ENCODE measurements at places on chromosomes 7 and 10. TPM values are rescaled to one million over a fixed set of nuclear protein-coding genes. Genes with fewer than 3 reads are reported as not detected.

The CPN1 gene
- not detected for total RNA-seq

The PLPP4 gene
- total RNA-seq: 4.3 TPM

The ZNF3 gene
- total RNA-seq: 23.4 TPM

The HEPACAM2 gene
- not detected for total RNA-seq

The GTF2IRD2 gene
- total RNA-seq: 6.3 TPM

The HMX3 gene
- total RNA-seq: not detected

The LIPK gene
- not detected for total RNA-seq

The KBTBD2 gene
- total RNA-seq: 36.4 TPM

The C10orf105 gene
- under 0.01 TPM for total RNA-seq

The JCAD gene
- 8.0 TPM for total RNA-seq

The MACC1 gene
- 0.50 TPM for total RNA-seq

The MMP21 gene
- not detected for total RNA-seq

The SLC16A12 gene
- total RNA-seq: 0.33 TPM

The FAS gene
- 47.5 TPM for total RNA-seq

The ITPRIP gene
- 26.0 TPM for total RNA-seq

The GPNMB gene
- 214 TPM for total RNA-seq

The HABP2 gene
- total RNA-seq: not detected

The C7orf33 gene
- total RNA-seq: not detected

The OR2A1 gene
- total RNA-seq: 0.07 TPM

The ZNF783 gene
- 10.6 TPM for total RNA-seq

The INMT gene
- 12.0 TPM for total RNA-seq

The PIP gene
- not detected for total RNA-seq

The UTF1 gene
- total RNA-seq: not detected

The KCNK18 gene
- total RNA-seq: not detected

The SYCE1 gene
- total RNA-seq: 0.07 TPM

The KAZALD1 gene
- 26.8 TPM for total RNA-seq

The MRLN gene
- not detected for total RNA-seq

The CLCN1 gene
- 0.07 TPM for total RNA-seq

The MBL2 gene
- total RNA-seq: not detected

The PVRIG gene
- total RNA-seq: not detected

The UNCX gene
- not detected for total RNA-seq

The CUTC gene
- 20.3 TPM for total RNA-seq

The C10orf95 gene
- total RNA-seq: not detected

The VENTX gene
- total RNA-seq: not detected

The OR2A7 gene
- total RNA-seq: 0.07 TPM

The LIPJ gene
- not detected for total RNA-seq

The FBXO24 gene
- 0.13 TPM for total RNA-seq

The PLXDC2 gene
- 12.7 TPM for total RNA-seq

The SPACDR gene
- 0.96 TPM for total RNA-seq

The IDI2 gene
- not detected for total RNA-seq

The MGAM2 gene
- total RNA-seq: not detected

The ADAM12 gene
- 120 TPM for total RNA-seq

Data from smooth muscle cell of the pulmonary artery (primary cell).